Left hindlimb (tissue), 1 donor: ENCODE measurements at places on chromosomes 13 and 19.

GRCh38 chr13:76690611-76691010, 195.6 kb downstream of the KCTD12 start:
- DNase-seq: no peak

DNA sequence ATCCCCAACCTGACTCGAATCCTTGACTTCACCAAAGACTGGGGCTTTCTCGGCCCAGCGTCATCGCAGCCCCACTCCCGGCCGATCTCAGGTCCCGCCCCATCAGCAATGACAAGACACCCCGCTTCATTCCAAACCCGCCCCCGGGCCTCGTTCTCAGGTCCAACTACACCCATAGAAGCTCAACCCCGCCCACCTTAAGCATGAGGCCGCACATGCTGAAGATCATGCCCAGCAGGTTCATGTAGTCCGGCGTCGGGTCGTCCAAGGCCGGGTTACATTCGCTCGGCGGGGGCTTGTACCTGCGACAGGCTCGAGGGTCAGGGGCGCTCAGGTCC, 2.3 kb downstream of the WDR83 start:
- DNase-seq: peak; percentile 76

DNA sequence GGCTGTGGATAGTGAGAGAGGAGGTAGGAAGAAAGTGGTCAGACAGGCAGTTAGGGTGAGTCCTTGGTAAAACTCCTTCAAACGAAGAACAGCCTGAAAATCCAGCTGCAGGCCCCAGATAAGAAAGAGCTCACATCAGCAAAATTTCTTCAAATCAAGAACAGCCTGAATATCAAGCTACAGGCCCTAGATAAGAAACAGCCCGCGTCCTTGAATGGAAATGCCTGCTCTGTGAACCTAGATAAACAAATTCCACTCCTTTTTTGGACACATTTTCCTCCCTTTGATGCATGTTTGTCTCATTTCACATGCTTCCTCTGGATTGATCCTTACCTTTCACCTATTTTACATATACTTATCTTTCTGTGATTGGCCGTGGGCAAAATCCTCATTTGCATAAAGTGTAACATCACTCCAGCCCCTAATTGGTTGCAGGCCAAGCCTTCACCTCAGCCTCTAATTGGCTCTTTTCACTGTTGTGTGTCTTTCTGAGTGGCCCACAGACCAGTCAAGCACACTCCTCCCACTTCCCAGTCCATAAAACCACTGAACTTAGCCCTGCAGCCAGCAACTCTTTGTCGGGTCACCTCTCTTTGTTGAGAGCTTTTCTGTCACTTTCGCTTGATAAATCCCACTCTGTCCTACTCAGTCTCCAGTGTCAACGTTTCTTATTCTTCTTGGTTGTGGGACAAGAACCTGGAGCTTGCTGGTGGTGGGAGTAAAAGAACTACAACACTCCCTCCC, 6.0 kb upstream of the SULT2A1 start:
- DNase-seq: no peak

DNA sequence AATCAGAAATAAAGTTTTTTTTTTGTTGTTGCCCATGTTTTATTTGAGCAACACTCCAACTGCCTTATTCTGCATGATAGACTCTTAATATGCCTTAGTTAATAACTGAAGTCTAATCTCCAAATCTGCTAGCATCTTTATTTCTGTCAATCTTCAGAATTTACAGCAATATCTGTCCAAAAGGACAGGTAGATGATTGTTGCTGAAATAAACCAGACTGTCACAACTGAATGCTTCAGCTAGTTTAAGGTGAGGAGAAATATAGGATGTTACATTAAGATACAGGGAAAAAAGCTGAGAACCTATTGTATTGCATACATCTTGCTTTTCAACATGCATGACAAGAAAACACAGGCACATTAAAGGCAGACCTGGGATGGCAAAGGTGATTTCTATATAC, 204.3 kb downstream of the SLITRK1 start:
- no peak for DNase-seq

- DNase-seq: peak; percentile 43
Measured at GRCh38 chr19:53927739-53928138, 18.7 kb downstream of the CACNG7 start.

DNA sequence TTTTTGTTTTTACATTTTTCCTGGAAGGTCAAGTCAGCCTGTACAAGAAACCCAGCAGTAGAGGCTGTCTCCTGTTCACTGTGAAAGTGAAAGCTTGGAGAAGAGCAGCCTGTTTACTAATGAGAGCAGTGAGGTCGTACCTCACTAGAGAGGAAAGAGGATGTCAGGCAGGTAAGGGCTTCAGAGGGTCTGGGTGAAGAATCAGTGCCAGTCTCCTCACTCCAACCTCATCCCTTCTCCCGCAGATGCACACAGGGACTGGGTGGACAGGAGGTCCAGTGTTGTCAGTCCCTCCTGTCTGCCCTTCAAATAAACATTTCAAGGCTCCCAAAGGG, 462.5 kb downstream of the KLF5 start:
- DNase-seq: no peak

- DNase-seq: no peak
Measured at GRCh38 chr19:27674701-27675100, 1538.2 kb downstream of the UQCRFS1 start.

DNA sequence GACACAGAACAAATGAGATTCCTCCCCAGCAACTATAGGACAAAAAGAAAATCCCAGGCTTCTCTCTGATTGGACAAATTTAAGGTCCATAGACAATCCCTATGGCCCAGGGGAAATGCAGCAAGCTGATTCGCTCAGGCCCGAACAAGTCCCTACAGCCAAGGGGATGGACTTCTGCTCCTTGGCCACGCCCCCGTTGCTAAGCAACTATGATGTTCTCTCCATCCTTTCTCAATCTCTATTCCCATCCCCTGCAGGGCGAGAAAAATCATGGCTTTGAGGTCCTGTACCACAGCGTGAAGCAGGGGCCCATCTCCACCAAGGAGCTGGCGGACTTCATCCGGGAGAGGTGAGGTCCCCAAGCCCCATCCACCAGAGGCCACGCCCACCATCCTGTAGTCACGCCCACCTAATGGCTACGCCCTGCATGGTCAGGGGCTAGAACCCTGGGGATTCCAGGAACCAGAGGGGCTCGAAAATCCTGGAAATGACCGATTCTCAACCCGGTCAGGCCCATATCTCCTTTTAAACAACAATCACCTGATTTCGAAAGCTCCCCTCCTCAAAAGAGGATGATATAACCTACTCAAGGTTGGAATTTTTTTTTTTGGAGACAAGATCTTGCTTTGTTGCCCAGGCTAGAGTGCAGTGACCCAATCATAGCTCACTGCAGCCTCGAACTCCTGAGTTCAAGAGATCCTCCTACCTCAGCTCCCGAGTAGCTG, 11.4 kb downstream of the FCHO1 start:
- no peak for DNase-seq

DNA sequence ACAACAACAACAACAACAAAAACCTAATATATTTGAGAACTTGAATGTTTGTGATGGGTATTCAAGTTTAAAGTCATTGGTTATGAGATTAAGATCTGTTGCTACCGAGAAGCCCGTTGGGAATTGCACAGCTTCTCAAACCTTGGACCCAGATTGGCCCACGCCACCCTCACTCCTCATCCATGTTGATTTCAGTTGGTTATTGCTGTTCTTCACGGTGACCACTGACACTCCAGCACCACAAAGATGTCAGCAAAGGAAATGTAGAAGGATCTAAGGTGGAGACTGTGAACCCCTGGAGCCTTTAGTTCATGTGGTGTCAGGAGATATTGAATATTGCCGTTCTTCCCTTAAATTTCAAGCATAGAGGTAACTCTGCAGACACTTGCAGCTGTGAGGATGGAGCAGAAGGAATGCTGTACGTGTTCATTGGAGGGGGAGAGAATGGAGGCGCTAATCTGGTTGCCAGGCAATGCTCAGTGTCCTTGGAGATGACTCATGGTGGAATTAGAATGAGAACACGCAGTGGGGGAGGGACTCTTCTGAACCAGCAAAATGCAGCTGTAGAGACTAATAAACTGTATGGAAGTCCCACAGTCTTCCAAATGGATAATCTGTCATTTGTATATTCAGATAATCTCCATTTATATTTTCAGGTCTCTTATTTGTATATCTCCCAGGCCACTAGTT, 20.8 kb upstream of the ZNF835 start:
- no peak for DNase-seq

GRCh38 chr13:114089341-114089740, 43.1 kb downstream of the RASA3 start:
- DNase-seq: peak; percentile 17

DNA sequence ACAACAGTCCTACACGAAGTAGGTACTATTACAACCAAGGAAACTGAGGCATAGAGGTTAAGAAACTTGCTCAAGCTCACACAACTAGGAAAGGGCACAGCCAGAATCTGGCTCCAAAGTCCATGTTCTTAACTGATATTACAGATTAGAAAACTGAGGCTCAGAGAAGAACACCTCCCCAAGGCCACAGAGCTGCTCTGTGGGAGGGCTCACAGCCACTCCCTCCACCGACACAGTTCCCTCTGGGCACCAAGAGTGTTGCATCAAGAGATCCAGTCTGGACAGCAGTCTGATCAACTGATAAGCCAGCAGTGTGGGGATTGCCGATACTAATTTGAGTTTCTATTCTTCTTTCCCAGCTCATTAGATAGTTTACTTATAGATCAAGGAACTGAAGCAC, 29.5 kb downstream of the SLC15A1 start:
- no peak for DNase-seq

- DNase-seq: no peak
Measured at GRCh38 chr13:68944272-68944671, 1163.4 kb upstream of the ATXN8OS start.

DNA sequence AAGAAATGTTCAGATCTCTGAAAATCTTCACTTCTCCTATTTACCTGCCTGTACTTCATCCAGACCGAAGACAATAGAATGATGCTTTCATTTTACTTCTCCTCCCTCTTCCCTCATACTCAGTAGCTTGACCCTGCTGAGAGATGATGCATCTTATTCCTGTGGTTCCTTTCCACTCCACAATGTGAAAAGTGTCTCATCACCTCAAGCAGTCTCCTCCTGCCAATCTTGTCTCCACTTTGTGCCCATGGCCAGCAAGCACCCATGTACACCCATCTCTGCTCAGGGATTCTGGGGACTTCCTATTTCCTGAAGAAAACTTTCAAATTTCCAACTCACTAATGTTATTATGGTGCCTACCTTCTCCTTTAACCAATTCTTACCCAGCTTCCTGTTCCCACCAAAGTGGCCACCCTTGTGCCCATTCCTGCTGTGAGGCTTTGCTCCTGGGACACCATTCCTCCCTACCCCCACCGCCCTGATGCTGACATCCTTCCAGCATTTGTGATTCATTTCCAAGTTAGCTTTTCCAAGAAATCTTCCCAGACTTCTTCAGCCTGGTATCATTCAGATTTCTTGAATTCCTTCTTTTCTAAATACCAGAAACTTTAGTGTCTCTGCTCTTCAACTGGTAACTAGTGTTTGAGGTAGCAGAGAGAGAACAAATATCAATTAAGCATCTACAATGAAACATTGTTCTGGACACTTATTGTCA, 212.5 kb downstream of the POSTN start:
- DNase-seq: no peak

- DNase-seq: no peak
Measured at GRCh38 chr19:8209462-8210378, 550 bp downstream of the CERS4 start.

DNA sequence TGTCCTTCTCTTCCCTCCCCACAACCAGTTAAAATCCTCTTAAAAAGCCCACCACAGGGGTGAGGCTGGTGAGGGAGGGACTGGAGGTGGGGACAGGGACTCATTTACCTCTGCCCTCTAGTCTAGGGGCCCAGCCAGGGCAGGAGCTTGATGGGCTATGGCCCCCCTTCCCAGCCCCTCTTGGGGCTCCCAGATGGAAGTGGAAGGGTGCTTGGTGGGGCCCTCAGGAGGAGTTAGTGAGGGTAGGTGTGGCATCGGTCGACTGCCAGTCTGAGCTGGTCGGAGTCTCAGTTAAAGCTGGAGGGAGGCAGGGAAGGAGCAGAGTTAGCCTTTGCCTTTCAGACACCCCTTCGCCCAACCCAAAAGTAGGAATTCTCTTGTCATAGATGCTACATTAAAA, 10.5 kb downstream of the ZNF526 start:
- DNase-seq: no peak

GRCh38 chr19:18110609-18111232, 13.1 kb downstream of the MAST3 start:
- DNase-seq: no peak

DNA sequence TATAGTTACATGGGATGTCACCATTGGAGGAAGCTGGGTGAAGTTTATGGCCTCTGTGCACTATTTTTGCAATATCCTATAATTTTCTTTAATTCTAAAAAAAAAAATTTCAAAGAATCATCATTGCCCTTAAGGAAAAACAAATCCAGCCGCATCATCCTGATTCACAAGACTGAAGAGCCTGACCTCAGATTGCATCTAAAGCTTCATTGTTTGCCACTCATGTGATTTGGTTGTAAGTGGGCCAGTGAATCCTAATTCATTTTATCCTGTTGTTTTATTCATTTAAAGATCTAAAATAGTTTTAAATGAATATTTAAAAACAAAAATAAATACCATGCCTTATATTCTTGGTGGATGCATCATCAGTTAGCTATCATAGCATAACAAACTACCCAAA, 504.5 kb downstream of the TBC1D4 start:
- no peak for DNase-seq

GRCh38 chr13:74114202-74114601, 20.0 kb downstream of the KLF12 start:
- DNase-seq: no peak

GRCh38 chr19:15436012-15436825, 13.5 kb downstream of the WIZ start:
- DNase-seq: no peak

- DNase-seq: no peak
Measured at GRCh38 chr19:18135712-18136584, 17.0 kb upstream of the PIK3R2 start.

DNA sequence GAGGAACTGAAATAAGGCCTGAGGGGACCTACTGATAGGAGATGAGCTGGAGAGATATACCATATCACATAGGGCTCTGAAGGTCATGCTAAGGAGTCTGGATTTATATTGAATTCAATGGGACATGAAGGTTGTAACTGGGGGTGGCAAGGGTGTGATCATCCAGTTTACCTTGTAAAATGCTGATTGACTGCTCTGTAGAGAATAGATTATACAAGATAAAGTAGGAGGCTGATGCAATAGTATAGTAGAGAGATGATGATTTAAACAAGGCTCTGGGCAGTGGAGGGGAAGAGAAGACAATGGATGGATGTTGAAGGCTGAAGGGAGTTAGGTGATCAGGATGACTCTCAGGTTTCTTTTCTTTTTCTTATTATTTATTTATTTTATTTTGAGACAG, 18.0 kb upstream of the PAN3 start:
- no peak for DNase-seq
